ENCODE measurements at places on chromosomes 5 and 9.

GRCh38 chr9:4862506-4863250, 69.9 kb downstream of the RCL1 start:
- DNase-seq = no peak

GRCh38 chr5:7419367-7419766, 23.4 kb downstream of the ADCY2 start:
- no peak for DNase-seq

GRCh38 chr9:137150617-137151457, 11.9 kb downstream of the GRIN1 start:
- DNase-seq = peak; percentile 29

DNA sequence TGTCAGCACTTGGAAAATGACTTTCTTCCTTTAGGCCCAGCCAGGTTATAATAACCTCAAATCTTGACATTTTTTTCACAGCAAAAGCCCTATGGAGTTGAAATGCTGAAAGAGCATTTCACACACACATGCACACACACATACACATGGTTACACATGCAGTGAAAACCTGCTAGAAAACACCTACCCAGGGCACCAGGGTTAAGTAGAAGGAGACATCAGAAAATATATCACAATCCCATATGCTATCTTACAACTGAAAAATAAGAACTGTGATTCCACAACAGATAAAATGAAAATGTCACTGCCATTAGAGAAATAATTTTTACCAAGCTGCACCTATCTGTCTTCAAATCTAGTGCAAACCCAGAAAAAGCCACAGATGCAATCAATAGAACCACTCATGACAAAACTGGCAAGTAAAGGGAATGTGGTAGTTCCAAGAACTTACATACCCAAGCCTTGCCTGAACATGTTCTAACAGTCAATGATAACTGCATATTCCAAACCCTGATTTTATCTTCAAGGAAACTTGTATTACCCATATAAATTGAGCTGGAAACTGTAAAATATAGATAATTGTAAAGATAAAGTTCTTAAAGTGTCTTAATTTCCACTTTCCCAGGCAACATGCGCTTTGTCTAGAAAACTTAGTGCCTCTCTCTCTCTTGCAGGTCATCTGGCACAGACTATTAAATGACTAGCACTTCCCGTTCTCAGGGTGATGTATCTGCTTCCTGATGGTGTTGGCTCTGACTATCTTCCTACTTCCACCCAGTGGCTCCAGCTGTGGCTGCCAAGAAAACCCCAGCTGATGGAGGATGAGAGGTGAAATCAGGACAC, 250.2 kb upstream of the PTGER4 start:
- no peak for DNase-seq

DNA sequence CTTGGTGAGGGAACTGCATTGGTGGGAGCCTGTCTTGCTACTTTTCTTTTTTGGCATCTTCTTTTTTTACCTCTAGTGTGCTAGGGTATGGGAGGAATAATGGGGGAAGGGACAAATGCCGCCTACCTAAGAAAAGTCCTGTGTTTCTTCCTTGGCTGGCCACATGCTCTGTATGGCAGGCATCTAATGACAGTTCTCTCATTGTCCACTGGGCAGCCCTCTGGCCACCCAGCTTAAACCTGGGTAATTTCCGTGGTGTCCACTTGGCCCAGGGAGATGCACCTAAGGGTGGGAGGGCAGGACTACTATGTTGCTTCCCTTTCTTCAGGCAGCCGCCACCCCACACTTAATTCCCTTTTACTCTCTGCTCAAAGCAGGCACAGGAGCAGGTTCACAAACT, 173.1 kb downstream of the YTHDC2 start:
- no peak for DNase-seq

DNA sequence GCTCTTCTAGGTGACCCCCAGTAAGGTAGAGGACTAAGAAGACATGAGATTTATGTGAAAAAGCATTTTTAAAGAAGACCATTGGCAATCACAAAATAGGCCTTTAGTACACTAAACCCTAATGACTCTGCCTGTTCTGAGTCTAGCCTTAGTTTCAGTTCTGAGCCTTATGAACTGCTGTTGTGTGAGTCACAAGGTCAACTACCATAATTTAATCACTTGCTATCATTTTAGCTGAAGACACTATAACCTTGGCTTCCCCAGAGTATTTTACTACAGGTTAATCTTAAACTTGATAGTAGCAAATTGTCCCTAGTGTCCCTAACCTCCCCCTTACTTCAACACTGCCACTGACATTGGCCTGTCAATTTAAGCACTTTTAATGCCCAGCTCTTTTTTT, 34.4 kb downstream of the APC start:
- DNase-seq = no peak

- DNase-seq = no peak
These were observed 92.7 kb upstream of the HAND1 start for GRCh38 chr5:154570572-154571324.

DNA sequence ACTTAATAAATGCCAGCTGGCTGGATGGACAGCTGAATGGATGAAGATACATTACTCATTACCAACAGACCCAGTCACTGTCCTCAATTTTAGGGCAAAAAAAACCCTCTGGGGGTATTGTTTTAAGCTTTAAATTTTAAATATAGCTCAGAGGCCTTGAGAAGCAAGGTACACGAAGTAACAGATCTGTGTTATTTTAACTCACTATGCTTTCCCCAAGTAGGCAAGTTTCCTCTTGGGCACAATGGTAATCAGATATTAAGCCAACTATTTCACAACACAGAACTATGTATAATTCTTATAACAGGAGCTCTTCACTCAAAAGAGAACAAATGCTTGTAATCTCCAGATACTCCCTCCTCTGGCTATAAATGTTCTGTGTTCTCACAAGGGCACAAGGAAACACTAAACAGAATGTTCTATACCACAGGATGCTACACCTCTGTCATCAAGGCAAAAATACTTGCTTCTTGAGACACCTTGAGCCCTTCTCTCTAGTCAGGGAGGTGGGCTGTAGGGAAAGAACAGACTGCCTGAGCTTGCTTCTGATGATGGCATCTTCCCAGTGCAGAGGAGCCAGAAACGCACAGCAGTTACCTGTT, 443.8 kb downstream of the SPOCK1 start:
- no peak for DNase-seq

- no peak for DNase-seq
These were observed 126.2 kb upstream of the SLC28A3 start for GRCh38 chr9:84466580-84467285.

- DNase-seq = no peak
These were observed 557.4 kb downstream of the BNC2 start for GRCh38 chr9:16312962-16313546.

GRCh38 chr5:115816226-115817081, at the start of gene CDO1:
Gene CDO1 (minus strand): TSS chr5:115816659. CDS start chr5:115816397, 262 bp downstream.
- DNase-seq = peak; percentile 85

GRCh38 chr5:155475318-155475717, 461.8 kb downstream of the KIF4B start:
- DNase-seq = no peak

DNA sequence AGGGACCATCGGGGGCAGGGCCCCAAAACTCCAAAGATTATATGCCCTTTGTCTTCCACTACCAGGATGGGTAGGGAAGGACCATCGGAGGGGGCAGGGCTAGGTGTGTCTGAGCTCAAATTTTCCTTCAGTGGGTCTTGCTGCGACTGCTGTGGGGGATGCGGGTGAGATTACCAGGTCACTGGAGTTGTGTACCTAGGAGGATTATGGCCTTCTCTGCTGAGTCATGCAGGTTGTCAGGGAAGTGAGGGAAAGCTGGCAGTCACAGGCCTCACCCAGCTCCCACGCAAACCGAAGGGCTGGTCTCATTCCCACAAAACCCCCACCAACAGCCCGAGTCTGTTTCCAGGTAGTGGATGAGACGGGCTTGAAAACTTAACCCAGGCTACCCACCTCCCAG, 489.4 kb downstream of the ZNF608 start:
- no peak for DNase-seq

GRCh38 chr5:174596429-174596828, 128.0 kb upstream of the MSX2 start:
- DNase-seq = no peak

DNA sequence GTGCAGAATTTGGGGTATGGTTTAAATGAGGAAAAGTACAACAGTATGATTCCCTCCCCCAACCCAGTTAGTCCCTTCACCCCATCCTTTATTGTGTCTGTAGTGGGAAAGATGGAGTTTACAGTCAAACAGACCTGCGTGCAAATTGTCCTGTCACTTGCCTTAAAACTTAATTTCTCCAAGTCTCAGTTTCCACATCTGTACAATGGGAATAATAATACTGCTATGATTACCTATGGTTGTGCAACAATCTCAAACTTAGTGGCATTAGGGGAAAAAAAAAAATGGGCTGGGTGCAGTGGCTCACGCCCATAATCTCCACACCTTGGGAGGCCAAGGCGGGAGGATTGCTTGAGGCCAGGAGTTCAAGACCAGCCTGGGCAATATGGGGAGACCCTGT, 35.8 kb upstream of the CTNNA1 start:
- no peak for DNase-seq

DNA sequence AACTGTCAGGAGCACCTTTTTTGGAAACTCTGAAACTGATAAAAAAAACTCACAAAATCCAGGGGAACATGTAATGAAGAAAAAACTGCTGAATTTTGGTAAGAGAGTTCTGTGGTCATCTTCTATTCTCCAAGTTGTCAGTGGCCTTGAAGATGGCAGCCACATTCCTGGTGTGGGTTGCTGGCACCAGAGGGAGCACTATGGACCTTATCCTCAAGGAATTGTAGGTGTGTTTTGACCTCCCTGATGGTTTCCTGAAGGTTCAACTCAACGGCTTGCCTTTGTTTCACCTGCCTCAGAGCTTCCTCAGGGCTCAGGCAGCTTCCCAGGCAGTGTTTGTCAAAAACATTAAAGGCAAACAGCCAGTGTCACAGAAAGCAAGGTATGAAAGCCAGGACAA, 2.2 kb upstream of the SLC38A9 start:
- no peak for DNase-seq

GRCh38 chr5:79963261-79964061, 27.6 kb downstream of the MTX3 start:
- DNase-seq = no peak
